ENCODE measurements at places on chromosomes 12 and 14.

- DNase-seq: no peak
Observed at GRCh38 chr14:75295061-75295461, 16.4 kb downstream of the FOS start.

DNA sequence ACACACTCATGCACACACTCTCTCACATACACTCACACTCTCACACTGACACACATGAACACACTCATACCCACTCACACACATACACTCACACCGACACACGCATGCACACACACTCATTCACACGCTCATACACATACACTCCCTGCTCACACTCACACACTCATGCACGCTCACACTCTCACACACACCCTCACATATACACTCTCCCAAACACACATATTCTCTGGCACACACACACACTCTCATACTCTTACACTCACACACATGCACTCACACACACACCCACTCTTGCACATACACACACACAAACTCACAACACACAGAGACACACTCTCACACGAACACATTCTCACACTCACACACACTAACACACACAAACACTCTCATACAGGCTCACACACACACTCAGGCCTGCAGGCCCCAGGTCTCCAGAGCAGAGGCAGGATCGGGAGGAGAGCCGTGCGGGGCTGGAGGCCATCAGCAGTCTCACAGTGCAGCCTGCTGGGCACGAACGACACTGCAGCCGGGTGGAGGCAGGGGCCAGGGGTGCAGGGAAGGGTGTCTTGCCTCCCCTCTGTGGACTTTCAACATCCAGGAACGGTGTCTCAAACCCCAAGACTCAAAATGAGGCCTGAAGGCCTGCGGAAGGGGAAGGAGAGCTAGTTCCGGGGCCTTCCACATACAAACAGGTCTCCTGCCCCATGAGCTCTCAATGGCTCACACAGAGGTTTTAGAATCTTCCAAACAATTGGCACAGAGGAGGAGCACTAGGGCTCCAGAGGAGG, 148.7 kb downstream of the ANO2 start:
- DNase-seq: no peak

DNA sequence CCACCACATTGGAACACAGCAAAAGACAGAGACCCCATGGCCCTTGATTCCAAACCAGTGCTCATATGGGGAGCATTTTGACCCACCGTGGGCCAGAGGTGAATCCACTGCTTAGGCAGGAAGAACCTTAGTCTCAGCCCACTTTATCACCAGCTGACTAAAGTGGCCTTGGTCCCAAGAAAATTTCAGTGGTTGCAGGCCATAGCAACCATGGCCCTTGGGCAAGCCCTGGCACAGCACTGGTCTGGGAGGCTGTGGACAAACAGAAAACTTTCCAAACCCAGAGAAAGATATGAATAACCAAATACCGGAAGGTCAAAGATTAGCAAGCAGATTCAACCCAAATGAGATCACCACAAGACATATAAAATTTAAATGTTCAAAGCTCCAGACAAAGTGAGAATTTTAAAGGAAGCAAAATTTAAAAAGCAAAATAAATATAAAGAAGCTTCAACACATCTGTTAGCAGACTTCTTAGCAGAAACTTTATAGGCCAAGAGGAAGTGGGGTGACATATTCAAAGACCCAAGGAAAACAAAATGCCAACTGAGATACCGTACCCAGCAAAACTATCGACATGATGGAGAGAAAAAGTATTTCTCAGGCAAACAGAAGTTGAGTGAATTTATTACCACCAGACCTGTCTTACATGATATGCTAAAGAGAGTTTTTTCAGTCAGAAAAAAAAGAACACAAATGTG, 7.8 kb downstream of the KLRK1 start:
- DNase-seq: no peak

DNA sequence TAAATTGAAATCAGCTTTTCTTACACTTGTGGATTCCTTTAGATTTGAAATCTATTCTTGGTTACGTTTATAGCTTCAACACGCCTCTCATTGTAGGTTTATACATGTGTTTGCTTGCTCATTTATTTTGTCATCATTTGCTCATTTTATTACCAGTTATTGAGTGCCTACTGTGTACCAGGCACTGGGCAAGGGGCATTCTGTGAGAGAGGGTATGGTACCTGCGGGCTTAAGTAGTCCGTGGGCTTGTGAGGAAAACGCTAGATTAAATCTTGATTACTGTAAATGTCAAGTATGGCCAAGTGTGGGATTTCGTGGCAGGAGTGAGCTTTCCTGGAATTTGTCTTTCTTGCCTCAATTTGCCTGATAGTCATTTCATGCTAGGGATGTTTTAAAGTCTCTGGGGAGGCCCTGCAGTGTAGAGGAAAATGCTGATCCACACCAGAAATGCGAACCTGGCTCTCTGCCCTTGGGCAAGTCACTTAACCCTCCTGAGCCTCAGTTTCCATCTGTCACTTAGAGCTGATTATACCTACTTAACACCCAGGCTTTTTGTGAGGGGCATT, 92.7 kb downstream of the CACNA1C start:
- DNase-seq: no peak

DNA sequence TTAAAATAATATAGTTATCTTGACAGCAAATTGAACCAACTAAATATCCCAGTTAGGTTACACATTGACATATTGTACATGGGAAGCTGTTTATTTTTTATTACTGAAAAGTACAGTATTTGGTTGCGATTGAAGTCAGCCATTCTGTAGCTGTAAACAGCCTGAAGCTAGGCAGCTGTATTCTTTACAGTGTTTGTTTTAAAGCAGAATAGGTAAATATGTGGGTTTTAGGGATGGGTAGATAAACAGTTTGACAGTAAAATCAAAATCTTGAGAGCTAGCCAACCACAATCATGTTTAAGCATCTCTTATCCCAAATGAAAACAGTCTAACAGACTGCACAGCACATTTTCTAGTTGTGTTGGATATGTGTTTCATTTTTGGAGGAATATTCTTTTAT, 45.7 kb downstream of the TTC6 start:
- no peak for DNase-seq

DNA sequence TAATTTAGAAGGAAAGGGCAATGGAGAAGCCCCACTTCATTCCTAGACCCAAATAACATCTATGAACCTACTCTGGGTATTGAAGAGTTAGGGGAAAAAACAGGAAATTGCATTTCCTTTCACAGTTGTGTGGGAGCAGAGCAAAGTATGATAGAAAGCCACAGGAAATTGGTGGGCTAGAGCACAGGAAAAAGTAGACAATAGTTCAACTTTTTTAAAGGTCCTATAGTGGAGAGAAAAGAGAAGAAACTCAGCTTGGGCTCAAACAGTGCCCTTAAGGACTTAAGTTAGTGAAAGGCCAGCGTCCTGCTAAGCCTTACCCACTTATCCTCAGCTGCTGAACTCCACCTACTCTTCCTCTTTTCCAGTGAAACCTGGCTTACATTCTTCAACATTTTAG, 258.1 kb downstream of the DPY19L2 start:
- DNase-seq: no peak

- no peak for DNase-seq
Observed at GRCh38 chr12:45743247-45743646, 13.7 kb downstream of the ARID2 start.

- DNase-seq: no peak
Observed at GRCh38 chr14:50943261-50943942, 881 bp downstream of the PYGL start.

GRCh38 chr12:116436561-116437249, 122.5 kb upstream of the MAP1LC3B2 start:
- DNase-seq: no peak

GRCh38 chr14:20682127-20682434, 2.3 kb upstream of the RNASE4 start:
- DNase-seq: peak; percentile 7

DNA sequence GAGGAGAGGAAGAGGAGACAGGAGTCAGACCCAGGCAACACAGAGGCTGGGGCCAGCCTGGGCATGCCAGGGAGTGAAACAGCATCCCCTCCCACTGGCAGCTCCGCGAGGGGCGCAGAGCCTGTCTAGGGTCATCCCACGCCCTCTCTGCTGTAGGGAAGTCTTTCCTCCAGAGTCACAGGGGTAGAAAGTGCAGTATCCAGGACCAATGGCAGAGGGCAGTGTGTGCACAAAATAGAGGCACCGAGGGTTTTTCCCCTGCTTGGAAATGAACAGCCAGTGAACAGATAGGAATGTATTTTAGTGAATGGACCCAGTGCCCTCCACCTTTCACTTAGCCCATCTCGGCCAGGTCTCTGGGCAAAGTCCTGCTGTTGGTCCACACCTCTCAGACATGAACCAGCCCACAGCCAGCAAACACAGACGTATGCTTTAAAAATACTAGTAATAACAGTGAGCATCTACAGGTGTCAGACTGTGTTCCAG, 9.4 kb upstream of the KRT74 start:
- peak; percentile 9 for DNase-seq

DNA sequence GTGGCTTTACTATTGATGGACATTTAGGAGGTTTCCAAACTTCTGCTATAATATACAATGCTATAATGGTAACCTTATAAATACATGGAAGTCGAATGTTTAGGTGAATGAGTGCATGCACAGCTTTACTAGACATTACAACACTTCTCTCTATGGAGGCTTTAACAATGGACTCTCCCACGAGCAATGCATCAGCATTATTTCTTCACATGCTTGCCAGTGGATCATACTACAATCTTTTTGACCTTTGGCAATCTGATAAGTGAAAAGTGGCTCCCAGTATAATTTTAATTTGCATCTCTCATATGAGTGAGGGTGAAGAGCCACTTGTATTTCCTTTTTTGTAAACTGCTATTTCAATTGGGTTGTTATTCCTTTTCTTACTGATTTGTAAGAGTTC, 18.2 kb downstream of the RDH12 start:
- DNase-seq: no peak

- DNase-seq: no peak
Observed at GRCh38 chr12:3042394-3042793, 34.8 kb upstream of the TSPAN9 start.

DNA sequence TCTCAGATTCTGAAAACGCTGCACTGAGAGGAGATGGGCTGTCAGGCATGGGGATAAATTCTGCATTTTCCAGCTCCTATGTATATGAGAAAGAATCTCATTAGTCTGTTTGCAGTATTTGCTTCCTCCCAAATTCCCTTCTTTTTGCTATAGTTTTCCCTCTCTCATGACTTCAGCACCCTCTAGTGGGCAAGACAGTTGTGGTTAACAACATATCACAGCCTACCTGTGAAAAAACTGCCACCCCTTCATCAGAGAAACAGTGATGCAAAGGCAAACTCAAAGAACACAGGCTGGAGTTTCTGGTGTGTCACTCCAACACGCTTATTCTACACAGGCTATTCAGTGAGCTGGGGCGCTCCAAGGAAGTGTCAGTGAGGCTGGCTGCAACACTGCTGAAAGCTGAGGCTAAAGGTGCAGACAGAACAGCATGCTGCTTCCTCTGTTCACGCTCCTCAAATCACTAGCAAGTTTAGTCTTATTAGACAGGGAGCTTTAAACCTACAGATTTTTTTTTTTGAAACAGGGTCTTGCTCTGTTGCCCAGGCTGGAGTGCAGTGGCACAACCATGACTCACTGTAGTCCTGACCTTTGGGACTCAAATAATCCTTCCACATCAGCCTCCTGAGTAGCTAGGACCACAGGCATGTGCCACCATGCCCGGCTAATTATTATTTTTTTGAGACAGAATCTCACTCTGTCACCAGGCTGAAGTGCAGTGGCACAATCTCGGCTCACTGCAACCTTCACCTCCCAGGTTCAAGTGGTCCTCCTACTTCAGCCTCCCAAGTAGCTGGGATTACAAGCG, 19.3 kb downstream of the ZC2HC1C start:
- no peak for DNase-seq

GRCh38 chr14:79580906-79581305, 630.4 kb downstream of the DIO2 start:
- no peak for DNase-seq

GRCh38 chr12:119788786-119789185, 88.3 kb downstream of the CIT start:
- no peak for DNase-seq

DNA sequence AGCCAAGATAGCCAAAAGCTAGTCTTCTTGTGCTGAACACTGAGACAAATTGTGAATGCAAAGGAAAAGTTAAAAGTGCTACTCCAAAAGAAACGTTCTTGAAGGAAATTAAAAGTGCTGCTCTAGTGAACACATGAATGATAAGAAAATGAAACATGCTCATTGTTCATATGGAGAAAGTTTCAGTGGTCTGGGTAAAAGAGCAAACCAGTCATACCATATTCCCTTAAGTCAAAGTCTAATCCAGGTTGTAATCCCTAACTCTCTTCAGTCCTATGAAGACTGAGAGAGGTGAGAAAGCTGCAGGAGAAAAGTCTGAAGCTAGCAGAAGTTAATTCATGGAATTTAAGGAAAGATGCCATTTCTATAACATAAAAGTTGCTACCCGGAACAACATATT, 121.5 kb downstream of the MNAT1 start:
- DNase-seq: no peak

GRCh38 chr14:94934276-94934810, 164.4 kb upstream of the GSC start:
- no peak for DNase-seq

DNA sequence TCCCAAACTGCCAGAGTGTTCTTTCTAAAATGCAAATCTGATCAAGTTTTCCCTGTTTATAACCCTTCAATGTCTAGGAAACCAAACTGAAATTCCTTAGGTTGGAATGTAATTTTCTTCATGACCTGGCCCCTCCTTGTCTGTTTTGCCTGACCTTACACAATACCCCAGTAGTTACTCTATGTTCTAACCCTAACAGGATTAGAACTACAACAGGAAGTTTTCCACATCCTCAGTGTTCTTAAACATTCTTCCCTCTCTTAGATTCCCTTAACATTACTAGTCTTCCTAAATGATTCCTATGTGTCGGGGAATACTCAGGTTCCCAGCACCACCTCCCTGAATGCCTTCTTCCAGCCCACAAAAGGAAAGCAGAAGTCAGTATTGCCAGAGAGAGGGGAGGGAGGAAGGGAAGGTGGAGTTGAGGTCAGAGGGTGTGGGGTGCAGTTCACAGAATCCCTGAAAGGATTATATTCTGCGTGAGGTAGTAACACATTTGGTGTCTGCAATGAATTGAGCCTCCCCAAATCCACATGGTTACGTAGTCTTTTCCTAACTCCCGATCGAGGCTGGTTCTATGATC, 72.6 kb downstream of the BBS10 start:
- no peak for DNase-seq

- no peak for DNase-seq
Observed at GRCh38 chr12:102776041-102776440, 141.0 kb downstream of the PAH start.
